Stimulated activated CD8-positive, alpha-beta memory T cell treated with anti-CD3 and anti-CD28 coated beads, Interleukin-15, amount 100 ng/mL, for 24 hours (primary cell): ENCODE measurements at places on chromosomes 7 and 10.

DNA sequence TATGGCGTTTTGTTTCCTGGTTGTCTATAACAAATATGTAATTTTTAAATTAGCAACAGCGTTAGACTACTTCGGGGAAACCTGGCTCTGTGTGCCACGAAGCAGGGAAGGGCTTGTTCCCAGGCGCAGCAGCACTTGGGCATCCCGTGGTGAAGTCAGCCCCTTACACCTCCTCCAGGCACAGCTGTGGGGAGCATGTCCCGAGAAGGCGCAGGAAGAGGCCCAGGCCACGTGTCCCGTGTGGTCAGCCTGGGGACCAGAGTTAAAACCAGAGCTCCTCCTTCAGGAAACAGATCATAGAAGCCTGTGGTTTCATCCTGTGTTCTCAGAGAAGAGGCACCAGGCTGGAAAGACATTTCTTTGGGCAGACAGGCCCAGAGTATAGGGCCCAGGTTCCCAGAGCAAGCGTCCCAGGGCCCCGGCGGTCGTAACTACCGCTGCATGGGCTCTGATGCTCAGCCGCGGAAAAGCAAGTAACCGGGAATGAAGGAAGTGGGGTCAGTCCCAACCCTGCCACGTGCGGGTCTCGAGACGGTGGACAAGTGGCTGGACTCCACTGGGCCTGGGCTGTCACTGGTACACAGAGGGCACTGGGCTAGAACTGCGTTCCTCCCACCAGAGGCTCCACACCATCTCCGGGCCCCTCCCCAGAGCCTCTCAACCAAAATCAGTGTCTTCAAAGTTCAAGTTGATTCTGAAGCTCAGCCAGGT is 7.1 kb downstream of the NUDT1 start:
- DNase-seq, result no peak

GRCh38 chr10:43862756-43863155 is 214.1 kb upstream of the ZNF32 start:
- DNase-seq, result no peak

DNA sequence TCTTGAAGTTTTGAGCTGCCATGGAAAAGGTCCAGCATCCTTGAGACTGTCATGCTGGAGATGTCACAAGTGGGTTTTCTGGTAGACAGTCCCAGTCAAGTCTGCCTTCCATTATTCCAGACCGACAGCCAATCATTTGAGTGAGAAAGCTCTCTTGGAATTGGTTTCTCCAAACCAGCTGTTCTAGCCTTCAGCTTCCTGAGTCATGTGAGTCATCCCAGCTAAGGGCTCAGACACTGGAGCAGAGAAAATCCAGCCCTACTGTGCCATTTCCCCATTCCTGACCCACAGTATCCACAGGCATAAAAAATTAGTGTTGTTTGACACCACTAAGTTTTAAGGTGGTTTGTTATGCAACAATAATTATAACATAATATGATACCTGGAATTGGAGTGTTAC is 219.0 kb downstream of the ADRA2A start:
- no peak for DNase-seq

DNA sequence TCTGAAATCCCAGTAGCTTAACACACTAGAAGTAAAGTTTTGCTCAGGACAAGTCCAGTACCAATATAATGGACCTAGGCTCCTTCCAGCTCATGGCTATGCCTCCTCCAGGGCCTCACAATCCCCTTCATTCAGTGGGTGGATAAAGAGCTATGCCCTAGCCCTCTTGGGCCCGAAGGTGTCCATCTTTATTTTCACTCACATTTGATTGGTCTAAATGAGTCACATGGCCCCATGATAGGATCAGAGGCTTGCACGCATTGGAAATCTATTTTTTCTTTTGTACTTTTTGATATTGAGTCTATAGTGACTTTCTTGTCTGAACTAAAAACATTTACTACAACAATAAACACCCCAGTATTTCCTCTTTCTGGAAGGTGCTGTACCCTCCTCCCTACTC is 202.6 kb upstream of the CTBP2 start:
- DNase-seq, result no peak

GRCh38 chr7:46239846-46240245 is 318.8 kb upstream of the IGFBP3 start:
- no peak for DNase-seq

DNA sequence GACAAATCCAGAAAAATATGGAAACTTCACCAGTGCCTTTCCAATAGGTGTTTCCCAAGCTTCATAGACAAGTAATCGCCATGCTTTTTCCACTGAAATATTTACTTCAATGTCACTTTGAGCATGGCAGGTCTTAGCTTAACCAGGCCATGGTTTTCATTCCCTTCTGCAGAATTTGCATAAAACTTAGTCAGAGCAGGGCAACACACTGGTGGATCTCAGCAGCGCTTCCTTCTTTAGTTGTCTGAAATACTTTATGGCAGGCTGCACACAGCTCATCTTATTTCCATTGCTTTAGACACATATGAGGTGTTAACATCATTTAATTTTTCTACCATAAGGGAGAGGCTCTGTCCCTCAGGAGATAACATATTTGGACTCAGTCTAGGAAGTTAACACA is 102.9 kb upstream of the AHR start:
- no peak for DNase-seq

DNA sequence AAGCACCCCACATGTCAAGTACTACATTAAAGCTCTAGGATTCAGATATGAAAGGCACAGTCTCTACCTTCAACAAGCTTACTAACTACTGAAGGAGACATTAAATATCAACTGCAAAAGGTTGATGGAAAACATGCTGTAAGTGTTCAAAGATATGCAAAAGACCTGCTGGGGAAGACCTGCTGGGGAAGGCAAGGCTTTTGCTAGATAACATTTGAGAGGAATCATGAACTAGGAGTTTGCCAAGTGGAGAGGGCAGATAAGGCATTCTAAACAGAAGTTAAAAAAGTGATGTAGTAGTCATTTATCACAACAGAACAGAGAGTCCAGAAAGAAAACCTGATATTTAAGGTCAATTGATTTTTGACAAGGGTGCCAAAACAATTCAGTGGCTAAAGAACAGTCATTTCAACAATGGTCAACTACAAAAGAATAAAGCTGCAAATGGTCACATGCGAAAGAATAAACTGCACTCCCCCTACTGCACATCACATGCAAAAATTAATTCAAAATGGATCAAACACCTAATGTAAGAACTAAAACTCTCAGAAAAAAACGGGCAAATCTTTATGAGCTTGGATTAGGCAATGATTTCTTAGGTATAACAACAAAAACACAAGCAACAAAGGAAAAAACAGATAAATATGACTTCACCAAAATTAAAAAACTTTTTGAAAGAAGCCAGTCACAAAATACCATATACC is 23.0 kb upstream of the MSS51 start:
- no peak for DNase-seq

DNA sequence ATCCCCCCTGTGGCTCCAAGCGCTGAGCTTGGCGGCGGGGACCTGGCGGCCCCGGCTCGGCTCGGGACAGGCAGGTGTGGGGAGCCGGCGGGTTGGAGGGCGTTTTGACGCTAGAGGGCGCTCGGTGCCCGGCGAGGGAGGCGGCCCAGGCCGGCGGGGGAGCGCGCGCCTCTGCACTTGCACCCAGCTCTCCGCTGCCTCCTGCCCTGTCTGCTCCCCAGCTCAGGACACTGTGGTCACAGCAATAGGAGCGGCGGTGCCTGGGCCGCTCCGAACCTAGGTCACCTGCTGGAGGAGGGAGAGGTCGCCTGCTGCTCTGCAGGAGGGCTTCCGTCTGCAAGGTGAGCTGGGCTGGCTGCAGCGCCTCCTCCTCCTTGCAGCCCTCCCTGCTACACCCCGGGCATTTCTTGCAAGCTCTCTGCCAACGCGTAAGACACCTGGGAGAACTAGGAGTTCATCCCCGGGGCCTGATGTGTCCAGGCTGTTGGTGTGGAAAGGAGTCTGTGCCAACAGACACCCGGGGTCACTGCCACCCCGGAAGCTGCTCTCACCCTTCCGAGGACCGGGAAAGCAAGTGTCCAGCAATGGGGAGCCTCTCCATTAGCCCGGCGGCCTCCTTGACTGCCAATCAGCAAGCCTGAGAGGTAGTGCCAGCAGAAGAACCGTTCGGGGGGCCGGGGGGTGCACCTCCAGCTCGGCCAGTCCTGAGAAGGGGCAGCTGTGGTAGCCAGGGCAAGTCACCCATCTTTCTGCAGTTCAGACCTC is 620.4 kb downstream of the GALNT17 start:
- peak; percentile 15 for DNase-seq

DNA sequence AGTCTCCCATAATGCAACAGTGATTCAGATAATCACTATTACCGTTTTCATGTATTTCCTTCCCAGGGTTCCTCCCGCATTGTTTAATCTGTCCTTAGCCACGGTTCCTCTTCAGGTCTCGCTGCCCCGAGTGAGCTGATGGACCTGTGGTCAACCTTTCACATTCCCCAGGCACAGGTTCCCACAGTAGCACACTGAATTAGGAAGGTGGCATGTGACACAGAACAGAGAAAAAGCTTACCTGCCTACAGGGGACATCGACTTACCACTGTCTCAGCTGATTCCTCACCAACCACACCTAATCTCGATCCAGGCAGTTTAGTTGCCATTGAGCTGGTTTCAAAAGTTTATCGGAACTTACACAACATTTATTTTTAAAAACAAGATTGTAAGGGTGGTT is 72.2 kb downstream of the MTURN start:
- no peak for DNase-seq

DNA sequence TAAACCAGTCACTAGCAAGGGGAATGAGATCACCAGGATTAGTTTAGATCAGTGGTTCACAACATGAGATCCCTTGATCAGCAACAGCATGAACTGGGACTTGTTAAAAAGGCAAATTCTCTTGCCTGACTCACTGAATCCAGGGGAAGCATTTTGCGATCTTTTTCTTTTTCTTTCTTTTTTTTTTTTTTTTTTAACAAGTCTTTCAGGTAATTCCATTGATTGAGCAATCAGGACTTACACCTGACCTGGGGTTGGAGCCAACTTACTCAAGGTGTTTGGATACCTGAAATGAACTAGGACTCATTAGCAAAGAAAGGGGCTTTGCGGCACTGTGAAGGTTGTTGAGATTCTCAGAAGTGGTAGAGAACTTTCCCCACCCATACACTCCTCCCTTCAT is 47.1 kb upstream of the PRR15 start:
- no peak for DNase-seq
